ENCODE measurements at places on chromosomes 6 and 20. TPM values are rescaled to one million over a fixed set of nuclear protein-coding genes. Genes with fewer than 3 reads are reported as not detected.

GRCh38 chr6:17115251-17116116, 13.6 kb downstream of the STMND1 start:
- H3K4me1 ChIP-seq = no peaks in the 10 kb centered on the region
- no peak overlapping the region for H3K27ac ChIP-seq
- no peak overlapping the region for H3K4me3 ChIP-seq
- H3K36me3 ChIP-seq = no peaks in the 10 kb centered on the region
- DNase-seq = no peak

DNA sequence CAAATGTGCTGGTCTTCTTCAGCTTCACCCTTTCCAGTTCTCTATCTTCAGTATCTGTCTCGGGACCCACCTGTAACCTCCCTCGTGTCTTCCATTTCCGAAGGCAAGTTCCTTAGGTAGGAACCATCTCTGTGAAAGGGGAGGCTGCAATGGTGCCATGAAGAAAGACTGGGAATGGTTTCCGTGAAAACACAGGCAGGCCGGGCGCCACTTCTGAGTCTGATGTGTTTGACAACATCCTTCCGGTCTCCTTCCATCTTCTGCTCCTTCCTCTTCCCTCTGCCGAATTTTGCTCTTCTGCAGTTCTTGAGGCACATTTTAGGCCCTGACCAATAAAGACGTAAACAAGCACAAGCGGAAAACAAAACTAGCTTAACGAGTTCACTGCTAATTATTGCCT, 328.0 kb downstream of the THBS2 start:
- H3K27me3 ChIP-seq = peaks cover 5% of the 10 kb centered on the region
- H3K36me3 ChIP-seq = no peaks in the 10 kb centered on the region
- no peak overlapping the region for H3K27ac ChIP-seq
- H3K4me3 ChIP-seq = no peak overlapping the region
- no peaks in the 10 kb centered on the region for H3K4me1 ChIP-seq

CDSN gene
- not detected for total RNA-seq

PFDN4 gene
- total RNA-seq = 26.2 TPM
